ENCODE measurements at places on chromosomes 7 and 10.

- DNase-seq, result no peak
Measured at GRCh38 chr10:19169684-19170083, 121.1 kb downstream of the MALRD1 start.

- DNase-seq, result no peak
Measured at GRCh38 chr10:89837165-89838043, 136.0 kb downstream of the KIF20B start.

GRCh38 chr10:21090609-21091082 is 193.5 kb upstream of the NEBL start:
- no peak for DNase-seq

DNA sequence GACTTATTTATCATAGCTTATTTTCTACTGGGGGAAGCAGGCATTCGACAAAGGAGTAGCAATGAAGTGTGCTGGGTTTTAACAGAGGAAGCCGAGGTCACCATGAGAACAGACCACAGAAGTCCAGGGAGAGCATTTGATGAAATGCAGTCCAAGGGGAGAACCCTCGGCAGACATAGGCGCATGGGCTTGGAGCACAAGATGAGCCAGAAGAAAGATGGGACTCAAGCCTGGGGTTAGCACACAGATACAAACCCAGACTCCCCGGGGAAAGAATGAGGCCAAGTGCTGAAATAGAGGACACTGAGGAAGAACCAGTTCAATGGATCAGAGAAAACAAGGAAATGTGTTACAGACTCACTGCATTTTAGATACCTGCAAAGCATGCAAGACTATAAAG is 209.5 kb downstream of the FAM107B start:
- no peak for DNase-seq

DNA sequence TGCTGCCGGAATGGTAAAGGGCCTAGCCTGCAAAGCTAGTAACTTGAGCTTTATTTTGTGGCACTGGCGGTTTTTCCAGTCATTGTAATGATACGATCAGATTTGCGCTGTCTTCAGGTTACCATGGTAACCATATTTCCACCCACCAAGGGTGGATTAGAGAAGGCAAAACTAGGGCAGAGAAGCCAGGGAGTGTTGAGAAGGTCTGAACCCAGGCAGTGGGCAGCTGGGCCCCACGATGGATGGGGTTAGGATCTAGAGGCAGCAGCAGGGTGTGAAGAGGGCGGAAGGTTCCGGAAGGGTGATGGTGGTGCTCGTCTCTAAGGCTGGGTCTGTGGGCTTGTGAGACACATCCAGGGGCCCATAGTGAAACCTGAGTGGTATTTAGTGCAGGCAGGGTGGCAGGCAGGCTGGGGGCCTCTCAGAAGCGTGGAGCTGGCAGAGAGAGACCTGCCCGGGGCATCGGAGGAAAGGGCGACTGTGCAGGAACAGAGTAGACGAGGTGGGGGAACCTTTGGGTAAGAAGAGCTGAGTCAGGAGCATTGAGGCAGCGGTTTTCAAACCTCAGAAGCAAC is 87.9 kb upstream of the GTF2I start:
- DNase-seq, result no peak

DNA sequence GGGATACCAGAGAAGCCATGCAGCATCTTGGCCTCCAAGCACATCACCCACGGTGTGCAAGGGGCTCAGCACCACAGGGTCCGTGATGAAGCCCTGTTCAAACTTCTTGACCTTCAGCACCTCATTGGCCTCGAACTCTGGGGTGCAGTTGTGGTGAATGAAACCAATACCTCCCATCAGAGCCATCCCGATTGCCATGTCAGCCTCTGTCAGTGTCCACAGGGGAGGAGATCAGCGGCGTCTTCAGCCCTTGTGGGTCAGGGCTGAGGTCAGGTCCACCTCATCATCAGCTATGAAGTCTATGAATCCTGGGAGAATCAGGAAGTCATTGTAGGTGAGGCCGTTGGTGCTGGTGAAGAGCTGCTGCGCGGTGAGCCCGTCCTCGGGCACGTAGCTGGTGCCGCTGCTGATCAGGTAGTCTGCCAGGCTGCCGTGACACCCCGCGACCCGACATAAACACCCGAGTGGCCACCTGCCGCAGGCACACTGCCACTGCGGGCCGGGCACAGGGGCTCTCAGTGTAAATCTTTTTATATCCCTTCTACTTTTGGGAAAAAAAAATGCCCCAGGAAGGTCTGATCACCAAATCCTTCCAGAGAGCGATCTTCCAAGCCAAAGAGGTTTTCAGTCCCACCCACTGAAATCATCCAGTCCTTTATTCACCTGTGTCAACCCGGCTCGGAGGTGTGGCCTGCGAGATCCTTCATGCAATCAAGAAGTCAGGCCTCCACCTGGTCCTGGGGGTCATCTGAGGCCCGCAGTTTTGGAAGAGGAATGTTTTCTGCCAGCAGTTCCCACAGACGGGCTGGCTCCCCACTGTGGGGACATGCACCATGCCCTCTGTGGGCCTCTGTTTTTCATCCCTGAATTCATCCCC is 144.1 kb upstream of the KCNMA1 start:
- DNase-seq, result no peak

- no peak for DNase-seq
Measured at GRCh38 chr10:12507165-12507850, 158.0 kb downstream of the CAMK1D start.

DNA sequence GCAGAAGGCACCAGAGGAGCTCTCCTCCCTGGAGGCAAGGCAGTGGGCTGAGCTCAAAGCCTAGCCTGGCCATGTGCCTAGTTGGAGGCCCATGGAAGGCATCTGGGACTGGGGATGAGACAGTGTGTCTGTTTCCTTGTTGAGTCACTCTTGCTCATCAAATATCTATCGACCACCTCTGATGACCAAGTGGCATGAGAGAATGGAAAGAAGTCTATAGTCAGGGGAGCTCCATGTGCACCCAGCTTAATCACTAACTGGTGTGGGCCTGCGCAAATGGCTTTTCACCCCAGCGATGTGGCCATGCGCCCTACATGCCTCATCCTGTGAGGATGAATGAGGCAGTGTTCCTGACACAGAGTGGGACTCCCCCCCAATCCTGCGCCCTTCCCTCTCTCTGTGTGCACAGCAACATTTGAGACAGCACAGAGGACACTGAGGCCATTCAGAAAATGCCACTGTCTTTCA is 229.9 kb downstream of the RPS24 start:
- DNase-seq, result no peak

GRCh38 chr10:50927522-50928189 is 42.2 kb upstream of the A1CF start:
- no peak for DNase-seq

DNA sequence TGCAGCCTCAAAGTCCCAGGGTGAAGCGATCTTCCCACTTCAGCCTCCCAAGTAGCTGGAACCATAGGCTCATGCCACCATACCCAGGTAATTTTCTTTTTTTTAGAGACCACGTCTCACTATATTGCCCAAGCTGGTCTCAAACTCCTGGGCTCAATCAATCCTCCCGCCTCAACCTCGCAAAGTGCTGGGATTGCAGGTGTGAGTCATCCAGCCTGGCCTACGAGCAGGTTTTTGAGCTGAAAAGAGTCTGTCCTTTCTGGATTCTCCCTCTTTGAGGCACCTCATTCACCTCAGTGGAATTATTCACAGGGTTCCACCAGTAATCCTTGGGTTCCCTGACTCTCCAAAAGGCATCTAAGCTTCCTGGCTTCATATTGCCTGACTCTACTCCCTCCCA is 7.6 kb upstream of the LEP start:
- no peak for DNase-seq

DNA sequence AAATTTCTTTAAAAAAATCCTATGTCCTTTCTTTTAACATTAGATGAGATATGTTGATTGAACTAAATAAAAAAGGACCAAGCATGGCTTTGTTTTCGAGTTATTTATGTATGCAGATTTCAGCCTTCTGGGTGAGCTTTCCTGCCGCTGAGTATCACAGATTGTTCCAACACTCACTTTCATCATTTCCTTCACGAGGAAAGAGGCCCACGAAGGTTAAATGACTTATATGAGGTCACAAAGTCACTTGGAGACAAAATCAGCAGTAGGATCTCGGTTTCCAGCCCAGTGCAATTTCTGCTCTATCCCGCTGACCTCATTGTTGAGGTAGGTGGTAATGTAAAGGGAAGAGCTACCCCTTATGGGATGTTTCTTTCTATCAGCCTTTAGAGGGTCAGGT is 226.8 kb downstream of the SKAP2 start:
- no peak for DNase-seq

GRCh38 chr7:2092279-2092678 is 140.5 kb downstream of the MAD1L1 start:
- no peak for DNase-seq

DNA sequence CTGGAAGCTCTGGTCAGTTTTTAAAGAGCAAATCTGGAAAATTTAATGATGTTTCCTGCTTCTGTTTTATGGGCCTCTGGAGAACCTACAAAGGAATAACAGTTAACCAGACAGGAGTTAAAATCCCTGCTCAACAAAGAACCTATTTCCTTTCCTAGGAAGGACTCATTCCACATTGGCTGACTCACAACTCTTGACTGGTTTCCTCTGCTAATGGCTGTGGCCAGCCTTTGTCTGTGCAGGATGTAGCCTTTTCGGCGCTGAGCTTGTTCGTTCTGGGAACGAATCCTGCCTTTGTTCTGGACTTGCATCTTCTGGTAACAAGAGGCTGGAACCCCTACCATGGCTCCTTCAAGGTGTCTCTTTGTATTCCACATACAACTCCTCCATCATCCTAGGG is 112.8 kb upstream of the PDCD4 start:
- peak; percentile 42 for DNase-seq

DNA sequence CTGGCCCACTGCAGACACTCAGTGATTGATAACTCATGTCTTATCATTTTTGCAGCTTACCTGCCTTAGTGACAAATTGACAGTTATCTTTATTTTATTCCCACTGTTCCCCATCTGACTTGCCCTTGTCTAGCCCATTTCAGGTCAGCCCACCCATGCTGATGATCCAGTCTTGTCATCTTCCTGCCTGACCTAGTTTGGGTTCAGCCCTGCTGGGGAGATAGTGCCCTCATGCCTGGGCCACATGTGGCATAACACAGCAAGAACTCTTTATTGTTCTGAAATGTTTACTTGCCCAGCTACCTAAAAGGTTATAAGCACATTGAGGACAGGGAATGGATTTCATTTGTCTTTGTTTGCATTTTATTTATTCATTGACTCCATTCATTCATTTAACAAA is 75.6 kb downstream of the ENTPD1 start:
- DNase-seq, result no peak

DNA sequence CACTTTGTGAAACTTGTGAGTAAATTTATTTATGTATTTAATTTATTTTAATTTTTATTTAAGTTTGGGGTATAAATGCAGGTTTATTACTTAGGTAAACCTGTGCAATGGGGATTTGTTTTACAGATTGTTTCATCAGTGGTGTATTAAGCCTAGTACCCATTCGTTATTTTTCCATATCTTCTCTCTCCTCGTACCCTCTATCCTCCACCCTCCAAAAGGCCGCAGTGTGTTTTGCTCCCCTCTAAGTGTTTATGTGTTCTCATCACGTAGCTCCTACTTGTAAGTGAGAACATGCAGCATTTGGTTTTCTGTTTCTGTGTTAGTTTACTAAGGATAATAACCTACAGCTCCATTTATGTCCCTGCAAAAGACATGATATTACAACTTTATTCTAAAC is 145.4 kb upstream of the SMIM30 start:
- no peak for DNase-seq

- no peak for DNase-seq
Measured at GRCh38 chr10:125995726-125996304, 99.5 kb downstream of the FANK1 start.

DNA sequence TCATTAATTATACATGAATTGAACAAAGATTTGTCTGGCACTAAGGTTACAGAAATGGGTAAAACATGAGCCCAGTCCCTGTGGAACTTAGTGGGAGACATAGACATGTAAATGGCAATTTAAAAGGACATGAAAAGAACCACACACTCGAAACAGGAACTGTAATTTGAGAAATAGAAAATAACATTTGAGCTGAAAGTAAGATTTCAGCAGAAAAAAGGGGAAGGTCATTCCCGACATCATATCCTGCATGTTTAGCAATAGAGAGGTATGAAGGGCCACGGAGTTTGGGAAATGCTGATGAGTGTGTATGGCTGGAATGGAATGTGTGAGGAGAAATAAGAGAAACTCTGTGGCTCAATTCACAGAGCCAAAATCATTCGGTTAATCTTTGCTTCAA is 175.4 kb upstream of the AHR start:
- peak; percentile 21 for DNase-seq

GRCh38 chr10:64113792-64114191 is 592.6 kb downstream of the REEP3 start:
- DNase-seq, result no peak

- DNase-seq, result no peak
Measured at GRCh38 chr10:125231813-125232475, 71.6 kb upstream of the CTBP2 start.

GRCh38 chr10:78852466-78853240 is 216.1 kb upstream of the ZMIZ1 start:
- no peak for DNase-seq

- no peak for DNase-seq
Measured at GRCh38 chr7:81883801-81884393, 114.0 kb upstream of the HGF start.

GRCh38 chr10:96044736-96045135 is 1.4 kb downstream of the CCNJ start:
- DNase-seq, result no peak

- no peak for DNase-seq
Measured at GRCh38 chr7:139034336-139034735, 1.5 kb downstream of the ZC3HAV1L start.

DNA sequence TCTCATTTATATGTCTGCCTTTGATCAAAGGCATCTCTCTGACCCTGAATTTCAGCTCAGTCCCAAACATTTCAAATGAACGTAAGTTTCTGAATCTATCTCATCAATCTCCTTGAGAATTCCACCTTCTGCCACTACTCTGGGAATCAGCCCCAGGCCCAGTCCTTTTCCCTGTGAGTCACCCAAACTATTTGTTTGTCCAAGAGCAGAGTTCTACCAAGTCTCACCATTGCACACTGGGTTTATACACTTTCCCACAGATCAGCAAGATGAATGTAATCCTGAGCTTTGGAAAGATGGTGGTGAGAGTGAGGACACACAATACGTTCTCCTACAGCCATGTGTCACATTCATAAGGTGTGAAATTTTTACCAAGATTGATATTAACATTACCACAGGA is 251.3 kb upstream of the VWC2 start:
- no peak for DNase-seq

DNA sequence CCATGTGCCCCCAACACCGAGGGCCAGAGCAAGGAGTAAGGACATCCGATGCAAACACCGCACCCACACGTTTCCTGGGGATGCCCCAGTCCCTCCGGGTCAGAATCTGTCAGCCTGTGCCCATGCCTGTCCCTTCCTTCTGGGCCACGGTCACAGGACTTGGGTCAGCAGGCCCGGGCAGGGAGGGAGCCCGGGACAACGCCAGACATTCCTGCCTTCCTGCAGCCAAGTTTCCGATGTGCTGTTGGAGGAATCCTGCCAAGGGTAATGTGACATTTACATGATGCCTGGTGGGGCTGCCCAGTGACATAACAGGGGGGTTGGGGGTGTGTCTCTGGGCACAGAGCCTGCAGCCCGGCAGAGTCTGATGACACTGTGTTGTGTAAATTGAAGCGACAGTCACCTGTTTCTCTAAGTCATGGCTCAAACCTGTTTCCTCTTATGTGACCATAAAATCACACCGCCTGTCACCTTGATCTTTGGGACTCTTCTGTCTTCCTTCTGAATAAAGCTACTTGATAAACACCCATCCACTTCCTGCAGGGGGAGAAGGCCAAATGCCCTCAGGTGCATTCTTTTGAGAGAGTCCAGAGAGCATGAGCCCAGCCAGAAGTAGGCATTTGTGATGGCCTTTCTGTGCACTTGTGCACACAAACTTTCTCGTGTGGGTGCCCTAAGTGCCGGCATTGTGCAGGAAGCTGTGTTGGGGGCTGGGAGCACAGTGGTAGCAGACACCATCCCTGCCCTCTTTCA is 175.3 kb upstream of the RHEB start:
- DNase-seq, result no peak

Data from HFF-Myc (cell line).